ENCODE measurements at places on chromosomes 5 and 9. TPM values are rescaled to one million over a fixed set of nuclear protein-coding genes. Genes with fewer than 3 reads are reported as not detected.

Gene BSPRY
- 11.1 TPM for total RNA-seq

GRCh38 chr5:150931368-150931965 lies 26.7 kb upstream of the ZNF300 start:
- no peak for DNase-seq
- no peaks in the 10 kb centered on the region for H3K4me1 ChIP-seq
- no peaks in the 10 kb centered on the region for H3K36me3 ChIP-seq
- no peaks in the 10 kb centered on the region for H3K27me3 ChIP-seq

Gene SEMA5A
- total RNA-seq, result 0.62 TPM

GRCh38 chr5:135494196-135494595 lies 41.6 kb downstream of the NEUROG1 start:
- H3K27ac ChIP-seq, result no peak overlapping the region
- H3K27me3 ChIP-seq, result peaks cover 50% of the 10 kb centered on the region
- H3K4me3 ChIP-seq, result no peak overlapping the region

DNA sequence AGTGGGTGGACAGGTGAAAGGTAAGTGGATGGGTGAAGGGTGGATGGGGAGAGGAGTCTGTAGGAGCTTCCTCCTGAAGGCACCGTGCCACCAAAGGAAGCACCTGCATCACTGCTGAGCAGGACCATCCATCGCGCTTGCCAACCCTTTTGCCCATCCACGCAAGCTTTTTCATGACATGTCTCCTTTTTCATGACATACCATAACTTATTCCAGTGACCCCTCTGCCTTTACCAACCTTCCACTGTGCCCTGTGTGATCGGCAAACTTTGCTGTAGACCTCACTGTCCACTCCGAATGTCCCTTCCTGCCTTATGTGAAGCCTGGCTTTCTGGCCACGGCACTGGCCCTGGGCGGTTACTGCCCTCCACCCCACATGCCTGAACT lies 13.4 kb downstream of the FLT4 start:
- no peaks in the 10 kb centered on the region for H3K36me3 ChIP-seq
- no peak for DNase-seq
- H3K27me3 ChIP-seq, result no peaks in the 10 kb centered on the region
- no peak overlapping the region for H3K27ac ChIP-seq
- H3K4me1 ChIP-seq, result no peaks in the 10 kb centered on the region
- no peak overlapping the region for H3K4me3 ChIP-seq

GRCh38 chr9:81183761-81184160 lies 505.6 kb downstream of the TLE1 start:
- no peak for DNase-seq
- H3K4me3 ChIP-seq, result no peak overlapping the region
- no peaks in the 10 kb centered on the region for H3K4me1 ChIP-seq
- no peaks in the 10 kb centered on the region for H3K27me3 ChIP-seq
- H3K27ac ChIP-seq, result no peak overlapping the region

GRCh38 chr5:54226215-54226614 lies 84.2 kb downstream of the ARL15 start:
- no peak for DNase-seq
- no peak overlapping the region for H3K4me3 ChIP-seq
- peaks cover 1% of the 10 kb centered on the region for H3K4me1 ChIP-seq
- no peak overlapping the region for H3K27ac ChIP-seq

DNA sequence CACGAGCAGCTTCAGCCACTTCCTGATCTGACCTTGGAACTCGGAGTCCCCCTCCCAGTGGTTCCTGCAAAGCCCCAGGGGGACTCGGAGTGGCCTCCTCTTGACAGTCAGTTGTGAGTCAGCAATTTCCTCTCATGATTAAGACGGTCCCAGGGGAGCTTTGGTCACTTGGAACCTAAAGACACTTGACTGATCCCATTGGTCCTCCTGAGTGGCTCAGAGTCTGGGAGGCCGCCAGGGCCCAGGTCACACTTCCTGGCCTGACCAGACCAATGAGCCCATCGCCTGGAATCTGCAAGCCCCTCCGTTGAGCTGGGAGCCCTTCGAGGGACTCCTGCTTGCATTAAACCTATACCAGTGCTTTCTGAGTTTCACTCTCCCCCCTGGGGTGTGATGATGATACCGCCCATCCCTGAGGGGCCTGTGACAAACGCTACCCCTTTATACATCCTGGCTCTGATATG lies 29.1 kb downstream of the TSPAN17 start:
- no peak for DNase-seq
- no peaks in the 10 kb centered on the region for H3K4me1 ChIP-seq
- H3K4me3 ChIP-seq, result no peak overlapping the region
- no peaks in the 10 kb centered on the region for H3K36me3 ChIP-seq
- peaks cover 23% of the 10 kb centered on the region for H3K27me3 ChIP-seq
- H3K27ac ChIP-seq, result no peak overlapping the region

Gene SLC36A3
- not detected for total RNA-seq

Gene PIP5KL1
- total RNA-seq, result 1.4 TPM

DNA sequence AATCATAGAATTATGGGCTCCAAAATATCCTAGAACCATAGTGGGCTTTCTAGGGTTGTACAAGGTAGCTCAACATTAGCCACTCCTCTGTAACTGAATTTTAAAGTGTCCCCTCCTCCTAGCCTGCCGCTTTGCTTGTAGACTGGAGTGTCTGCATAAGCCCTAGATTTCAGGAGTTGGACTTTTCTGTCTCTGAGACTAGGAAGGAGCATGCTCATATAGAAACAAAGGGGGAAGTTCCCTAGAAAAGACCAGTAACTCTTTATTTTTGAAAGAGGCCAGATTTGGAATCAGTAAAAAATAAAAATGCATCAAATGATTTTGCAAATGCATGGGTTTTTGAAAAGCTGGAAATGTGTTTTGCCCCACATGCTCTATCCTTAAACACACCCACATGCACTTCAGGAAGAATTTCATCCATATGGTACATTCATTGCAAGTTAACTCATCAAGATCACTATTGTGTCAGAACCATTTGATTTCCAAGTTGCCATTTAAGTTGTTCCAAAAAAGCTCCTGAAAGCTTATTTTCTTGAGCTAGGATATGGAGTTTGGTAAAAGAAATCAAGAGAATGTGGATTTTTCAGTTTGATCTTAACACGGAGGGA lies 121.0 kb upstream of the NR3C1 start:
- DNase-seq, result no peak
- no peaks in the 10 kb centered on the region for H3K4me1 ChIP-seq
- no peak overlapping the region for H3K27ac ChIP-seq
- no peaks in the 10 kb centered on the region for H3K27me3 ChIP-seq
- H3K4me3 ChIP-seq, result no peak overlapping the region

DNA sequence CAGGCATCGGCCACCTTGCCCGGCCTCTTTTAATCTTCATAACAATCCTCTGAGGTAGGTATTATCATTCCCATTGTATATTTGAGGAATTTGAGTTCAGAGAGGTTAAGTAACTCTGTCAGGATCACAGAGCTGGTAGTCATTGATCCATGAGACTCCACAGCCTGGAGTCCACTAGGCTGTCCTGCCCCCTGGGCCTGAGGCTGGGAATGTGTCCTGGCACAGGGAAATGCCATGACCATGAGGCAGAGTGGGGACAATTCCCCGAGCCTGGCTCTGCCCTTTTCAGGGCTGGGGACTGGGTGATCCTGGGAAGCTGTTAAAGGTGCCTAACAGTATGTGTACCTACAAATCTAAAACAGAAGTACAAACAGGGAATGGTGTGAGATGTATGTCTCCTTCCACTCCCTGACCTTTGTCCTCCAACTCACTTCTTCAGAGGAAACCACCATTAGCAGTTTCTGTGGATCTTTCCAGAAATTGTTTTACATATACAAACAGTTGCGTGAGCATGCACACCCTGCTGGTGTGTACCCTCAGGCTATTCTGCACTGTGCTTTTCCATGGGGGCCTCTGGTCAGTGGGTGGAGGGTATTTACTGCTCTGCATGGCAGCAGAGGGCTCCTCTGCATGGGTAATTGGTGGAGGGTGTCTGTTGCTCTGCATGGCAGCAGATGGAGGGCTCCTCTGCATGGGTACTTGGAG lies 53.8 kb downstream of the NDST1 start:
- H3K36me3 ChIP-seq, result no peaks in the 10 kb centered on the region
- H3K27me3 ChIP-seq, result no peaks in the 10 kb centered on the region
- H3K4me3 ChIP-seq, result no peak overlapping the region
- H3K4me1 ChIP-seq, result no peaks in the 10 kb centered on the region
- H3K27ac ChIP-seq, result no peak overlapping the region
- no peak for DNase-seq
